ENCODE measurements at places on chromosomes 5 and 9.
A peak's percentile ranks its signal among the peaks of the same experiment; 100 is the strongest.

DNA sequence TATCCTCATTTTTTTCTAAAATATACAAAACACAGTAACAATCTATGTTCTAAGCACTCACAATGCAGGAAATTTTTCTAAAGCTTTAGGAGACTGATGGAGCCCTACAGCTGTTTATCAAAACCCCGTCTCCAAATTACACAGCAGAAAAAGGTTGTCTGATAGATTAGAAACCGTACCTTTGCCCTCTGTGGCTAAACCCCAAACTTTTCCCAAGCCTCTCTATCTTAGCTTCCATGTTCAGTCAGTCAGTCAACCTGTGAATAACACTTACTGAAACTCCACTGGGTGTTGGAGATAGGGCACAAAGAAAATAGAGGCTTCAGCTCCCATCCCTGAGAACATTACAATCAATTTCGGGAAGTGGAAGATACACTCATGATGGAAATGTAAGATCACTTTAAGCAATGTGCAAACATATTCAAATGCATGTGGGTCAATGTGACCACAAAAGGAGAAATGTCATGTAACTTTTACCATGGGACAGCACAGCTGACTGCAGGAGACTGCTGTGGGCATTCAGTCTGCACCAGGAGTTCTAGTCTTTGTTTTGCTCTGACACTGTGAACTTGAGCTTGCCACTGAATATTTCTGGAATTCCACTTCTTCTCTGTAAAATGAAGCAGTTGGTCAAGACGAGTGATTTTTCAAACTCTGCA is 279.5 kb upstream of the PIK3R1 start:
- no peak for DNase-seq

DNA sequence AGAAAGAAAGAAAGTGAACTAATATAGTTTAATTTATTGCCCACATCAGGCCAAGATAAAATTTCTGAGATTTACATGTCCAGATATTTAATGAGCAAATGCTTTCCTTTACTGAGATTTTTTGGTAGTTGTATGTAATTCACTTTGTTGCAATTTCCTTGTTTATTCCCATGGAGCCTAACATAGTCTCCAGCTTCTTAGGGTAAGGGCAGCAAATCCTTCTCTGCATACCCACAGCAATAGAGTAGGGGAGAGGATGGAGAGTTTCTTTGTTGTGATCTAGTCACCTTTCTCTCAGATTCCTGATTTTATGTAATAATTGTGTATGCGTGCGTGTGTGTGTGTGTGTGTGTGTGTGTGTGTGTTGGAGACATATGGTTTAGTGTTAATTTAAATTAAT is 51.6 kb upstream of the DPYSL3 start:
- no peak for DNase-seq

GRCh38 chr5:149348518-149348917 is 3.2 kb downstream of the GRPEL2 start:
- DNase-seq = no peak

DNA sequence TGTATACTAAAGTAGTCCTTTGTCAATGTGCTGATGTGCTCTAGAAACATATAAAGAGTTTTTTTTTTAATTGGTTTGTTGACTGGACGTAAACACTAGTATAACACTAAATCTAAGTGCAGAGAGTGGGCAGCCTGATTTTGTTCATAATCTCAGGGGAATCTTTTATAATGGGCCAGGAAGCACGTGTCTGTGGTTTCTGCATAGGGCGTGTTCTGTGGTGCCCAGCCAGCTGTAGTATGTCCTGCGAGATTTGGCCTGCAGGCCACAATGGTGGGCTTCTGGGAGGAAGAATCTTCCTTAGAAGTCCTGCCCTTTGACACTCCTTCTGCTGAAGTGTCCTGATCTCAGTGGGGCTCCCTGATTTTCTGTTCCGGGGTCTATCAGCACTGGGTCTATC is 49.0 kb upstream of the DHFR start:
- no peak for DNase-seq

- peak; percentile 79 for DNase-seq
Measured at GRCh38 chr5:42423285-42424165, at the start of gene GHR. Gene GHR, plus strand, starts transcription at chr5:42423439. Its CDS starts 142,436 bp downstream, at chr5:42565875.

DNA sequence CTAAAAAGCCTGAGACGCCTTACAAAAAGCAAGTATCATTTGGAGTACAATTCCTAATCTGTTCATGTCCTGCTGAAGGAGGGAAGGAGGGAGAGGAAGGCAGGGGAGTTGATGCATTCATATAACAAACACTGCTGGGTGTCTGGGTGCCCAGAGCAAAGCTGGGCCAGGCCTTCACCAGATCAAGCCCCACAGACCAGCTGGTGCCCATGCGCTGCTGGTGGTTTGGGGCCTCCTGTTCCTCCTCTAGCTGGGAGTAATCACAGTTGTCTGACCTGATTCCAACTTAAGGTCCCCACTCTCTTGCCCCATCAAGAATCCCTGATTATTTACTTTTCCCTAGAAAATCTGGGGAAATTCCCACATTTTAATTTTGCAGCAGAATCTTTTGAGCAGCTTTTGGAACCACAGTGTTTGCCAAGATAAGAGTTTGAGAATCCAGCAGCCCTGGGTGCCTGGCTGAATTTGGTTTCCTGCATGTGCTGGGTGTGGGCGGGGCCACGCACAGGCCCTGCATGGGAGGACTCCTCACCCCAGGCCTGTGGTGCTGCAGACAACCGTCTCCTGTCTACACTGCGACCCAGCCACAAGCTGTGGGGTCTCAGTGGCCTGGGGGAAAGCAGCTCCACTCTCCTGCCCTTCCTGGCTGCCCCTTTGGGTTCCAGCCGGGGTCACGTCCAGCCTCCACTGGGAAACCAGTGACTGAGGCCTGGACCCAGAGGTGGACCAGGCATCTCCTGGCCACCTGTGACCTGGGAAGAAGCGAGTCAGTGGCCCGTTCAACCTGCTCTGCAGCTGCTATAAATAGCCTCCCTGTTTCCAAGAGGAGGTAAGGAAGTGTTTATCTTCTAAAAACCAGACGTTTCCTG is 47.5 kb downstream of the NEURL1B start:
- no peak for DNase-seq

- no peak for DNase-seq
Measured at GRCh38 chr5:105167092-105167491, 1604.5 kb upstream of the NUDT12 start.

- no peak for DNase-seq
Measured at GRCh38 chr9:34454571-34455065, 3.8 kb downstream of the FAM219A start.

DNA sequence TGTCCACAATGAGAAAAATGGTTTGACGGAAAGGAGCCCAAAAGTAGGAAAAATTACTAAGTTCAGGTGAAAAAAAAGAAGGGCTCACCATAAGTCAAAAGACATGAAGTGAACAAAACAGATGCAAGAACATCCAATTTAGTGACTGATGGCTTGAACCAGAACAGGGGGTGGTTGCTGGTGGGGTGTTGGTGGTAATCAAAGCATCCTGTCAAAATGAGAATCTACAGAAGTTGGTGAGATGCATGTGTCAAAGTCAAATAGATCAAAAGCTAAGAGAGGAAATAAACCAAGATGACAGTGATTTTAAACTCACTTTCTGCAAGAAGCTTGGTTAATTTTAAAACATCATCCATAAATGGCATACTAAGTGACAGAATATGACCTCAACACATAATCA is 117.4 kb downstream of the MLLT3 start:
- DNase-seq = no peak

GRCh38 chr5:36402512-36402906 is 100.8 kb upstream of the RANBP3L start:
- DNase-seq = no peak

DNA sequence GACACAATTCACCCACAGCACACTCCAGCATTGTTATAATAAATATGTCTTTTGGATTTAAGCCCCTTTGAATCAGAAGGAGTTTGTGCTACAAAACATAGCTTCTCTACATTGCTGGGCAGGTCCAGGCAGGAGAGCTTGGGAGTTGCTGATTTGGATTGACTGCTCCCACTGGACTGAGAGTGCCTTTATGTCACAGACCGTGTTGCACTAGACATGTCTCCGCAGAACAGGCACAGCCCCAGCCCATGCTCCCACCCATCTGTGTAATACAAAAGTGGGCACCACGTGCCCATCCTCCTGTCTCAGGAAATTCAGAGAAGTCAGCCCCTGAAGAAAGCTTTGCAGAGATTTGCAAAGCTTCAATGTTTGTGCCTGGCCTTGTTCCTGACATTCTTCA is 117.1 kb downstream of the MED10 start:
- DNase-seq = no peak

- DNase-seq = no peak
Measured at GRCh38 chr9:91295357-91295756, 66.4 kb downstream of the AUH start.

- DNase-seq = no peak
Measured at GRCh38 chr5:149421372-149421685, 42.2 kb upstream of the IL17B start.

Data from NCI-H1105 (cell line).